CD8-positive, alpha-beta T cell (primary cell): ENCODE measurements at places on chromosomes 2 and 18.
A peak's percentile ranks its signal among the peaks of the same experiment; 100 is the strongest.

- no peak for DNase-seq
Measured at GRCh38 chr2:166081852-166082251, 46.0 kb downstream of the SCN1A start.

- DNase-seq = peak; percentile 59
Measured at GRCh38 chr18:75246721-75247610, 36.4 kb downstream of the TSHZ1 start.

GRCh38 chr18:5543773-5544389 lies at the start of gene EPB41L3:
TSS of gene EPB41L3 (minus strand) at chr18:5543997. CDS start at chr18:5489183, 54,814 bp downstream.
- DNase-seq = no peak

DNA sequence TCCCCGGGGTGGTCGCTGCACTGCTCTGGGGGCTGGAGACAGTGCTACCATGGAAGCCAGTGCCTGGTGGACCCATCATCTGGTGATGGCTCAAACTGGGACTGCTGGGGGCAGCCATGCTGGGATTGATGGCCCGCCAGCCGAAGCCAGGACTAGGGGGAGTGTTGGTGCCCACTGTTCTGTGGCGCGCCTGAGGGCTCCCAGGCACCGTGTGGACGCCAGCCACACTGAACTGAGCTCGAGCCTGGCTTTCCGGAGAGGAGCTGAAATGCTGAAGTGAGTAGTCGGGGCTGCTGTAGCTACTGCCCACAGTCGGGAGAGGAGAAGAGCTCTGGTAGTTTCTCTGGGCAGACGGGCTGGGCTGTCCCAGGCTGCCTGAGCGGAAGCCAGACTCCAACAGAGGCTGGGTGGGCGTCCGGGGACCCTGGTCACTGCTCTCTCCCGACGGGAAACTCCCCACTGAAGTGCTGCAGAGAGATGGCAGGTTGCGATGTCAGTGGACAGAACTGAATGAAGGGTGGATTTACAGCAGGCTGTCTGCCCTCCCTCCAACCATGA lies 184.4 kb downstream of the TNS1 start:
- no peak for DNase-seq

GRCh38 chr2:189608795-189609422 lies 28.3 kb upstream of the SLC40A1 start:
- no peak for DNase-seq

DNA sequence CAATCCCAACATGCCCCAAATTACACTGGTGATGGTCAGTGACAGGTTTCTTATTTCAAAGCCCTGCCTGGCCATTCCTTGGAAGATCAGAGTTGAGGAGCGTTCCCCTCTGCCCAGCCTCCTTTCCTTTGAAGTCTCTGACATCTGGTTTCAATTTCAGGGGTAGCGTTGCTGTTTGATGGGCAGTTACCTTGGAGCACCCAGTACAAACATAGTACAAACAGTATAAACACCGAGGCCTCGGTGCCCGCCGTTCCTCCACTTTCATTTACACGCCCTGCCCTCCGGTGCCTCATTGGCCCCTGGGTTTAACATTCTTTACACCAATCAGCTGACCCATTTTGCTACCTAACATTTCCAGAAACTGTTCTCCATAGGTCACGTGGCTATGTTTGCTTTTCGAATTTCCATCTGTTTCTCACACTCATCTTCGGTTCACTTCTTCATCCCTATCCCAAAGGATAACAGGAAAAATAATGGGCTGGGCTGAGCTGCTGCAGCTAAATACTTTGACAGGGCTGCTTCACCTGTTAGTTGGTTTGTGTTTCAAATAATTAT lies 65.6 kb downstream of the NRP2 start:
- DNase-seq = no peak

DNA sequence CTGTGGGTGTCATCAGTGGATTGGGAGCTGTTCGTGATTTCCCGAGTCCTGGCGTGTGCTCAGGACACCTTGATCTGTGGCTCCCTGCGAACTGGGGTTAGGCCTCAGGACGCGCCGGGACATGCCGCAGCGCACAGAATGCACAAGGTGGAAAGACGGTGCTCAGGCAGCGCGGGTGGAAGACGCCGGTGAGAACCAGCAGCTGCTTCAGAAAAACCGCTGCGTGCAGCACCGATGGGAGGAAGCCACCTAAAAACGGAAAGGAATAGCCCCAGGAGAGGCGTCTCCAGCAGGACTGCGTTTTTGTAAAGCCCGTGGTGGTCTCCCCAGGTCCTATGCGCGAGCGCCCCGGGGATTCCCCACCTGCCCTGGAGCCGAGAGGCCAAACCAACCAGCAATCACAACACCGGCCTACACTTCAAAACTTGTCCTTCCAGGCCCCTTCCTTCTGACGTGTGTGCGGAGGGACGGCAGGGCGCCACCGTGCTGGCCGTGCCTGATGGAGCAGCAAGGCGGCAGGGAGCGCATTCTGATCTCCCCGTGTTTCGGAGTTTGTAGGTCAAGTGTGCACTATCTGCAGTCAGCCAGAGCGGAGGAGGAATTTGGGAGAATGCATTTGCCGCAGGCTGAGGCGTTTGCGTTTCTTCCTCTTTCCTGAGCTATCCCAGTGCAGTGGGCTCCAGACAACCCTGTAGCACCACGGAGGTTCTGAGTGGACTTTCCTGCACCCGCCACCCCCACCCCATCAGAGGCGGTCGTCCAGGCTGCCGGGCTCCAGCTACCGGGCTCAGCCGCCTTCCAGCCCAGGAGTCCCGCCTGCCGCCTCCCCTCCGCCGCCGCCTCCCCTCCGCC lies 32.2 kb downstream of the RTP5 start:
- no peak for DNase-seq

DNA sequence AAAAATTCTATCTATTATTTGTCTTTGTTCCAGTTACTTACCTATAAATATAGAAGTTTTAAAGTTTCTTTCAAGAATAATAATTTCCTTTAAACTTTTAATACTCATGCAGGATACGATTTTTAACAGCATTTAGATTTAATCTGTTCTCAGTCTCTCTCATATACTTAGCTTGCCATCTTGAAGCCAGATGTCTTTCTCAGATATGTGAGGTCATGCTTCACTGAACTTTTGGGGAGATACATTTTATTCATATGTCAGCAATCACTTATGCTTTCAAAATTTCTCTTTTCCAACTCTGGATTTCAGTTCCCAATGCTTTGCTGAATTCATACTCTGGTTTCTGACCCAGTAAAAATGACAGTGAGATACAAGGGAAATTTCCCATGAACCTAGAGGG lies 66.5 kb upstream of the CCDC178 start:
- DNase-seq = no peak

- DNase-seq = no peak
Measured at GRCh38 chr2:5696404-5696944, 4.3 kb downstream of the SOX11 start.

DNA sequence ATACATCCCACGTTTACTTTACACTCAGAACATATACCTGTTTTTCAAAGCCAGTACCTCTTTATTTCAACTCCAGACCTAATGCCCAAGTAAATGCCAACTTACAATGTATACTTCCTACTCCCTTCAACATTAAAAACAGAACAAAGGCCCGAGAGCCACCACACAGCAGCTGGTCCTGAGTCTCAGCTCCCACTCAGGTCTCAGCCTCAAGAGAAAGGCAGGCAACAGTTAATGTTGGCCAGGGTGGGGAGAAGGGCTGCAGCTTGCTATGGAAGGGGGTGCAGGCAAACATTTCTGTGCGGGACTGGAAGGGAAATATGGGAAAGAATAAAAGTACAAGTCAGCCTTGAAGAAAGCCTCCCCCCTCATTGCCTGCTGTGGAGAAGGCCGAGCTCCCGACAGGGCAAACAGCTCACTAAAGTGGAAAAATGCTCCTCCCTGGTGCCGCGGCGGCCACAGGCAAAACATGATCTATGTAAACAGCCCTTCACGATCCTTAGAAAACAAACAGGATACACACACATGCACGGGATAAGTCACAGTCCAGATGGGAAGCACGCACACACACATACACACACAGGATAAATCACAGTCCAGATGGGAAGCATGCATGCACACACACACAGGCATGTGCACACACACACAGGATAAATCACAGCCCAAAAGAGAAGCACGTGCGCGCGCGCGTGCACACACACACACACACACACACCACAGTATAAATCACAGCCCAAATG lies 67.4 kb downstream of the ADNP2 start:
- DNase-seq = no peak

- no peak for DNase-seq
Measured at GRCh38 chr2:184835398-184835715, 237.0 kb downstream of the ZNF804A start.
